RPMI7951 (cell line): ENCODE measurements at places on chromosomes 6 and 20. TPM values are rescaled to one million over a fixed set of nuclear protein-coding genes. Genes with fewer than 3 reads are reported as not detected.

Gene PXT1
- total RNA-seq, result 0.12 TPM in 1 of 2 replicates, not detected in the other

Gene MUC21
- not detected in 2 replicates for total RNA-seq

Gene MICB
- 31.0 and 34.4 TPM in 2 replicates for total RNA-seq

Gene RFX6
- total RNA-seq, result not detected in 2 replicates

Gene EBF4
- total RNA-seq, result 0.10 TPM in 1 of 2 replicates, not detected in the other

Gene UBE3D
- 5.2 and 5.8 TPM in 2 replicates for total RNA-seq

Gene OPRM1
- total RNA-seq, result not detected in 2 replicates

Gene SLC22A2
- total RNA-seq, result not detected in 2 replicates

Gene GFOD1
- 1.8 TPM in 2 replicates for total RNA-seq

Gene CDH4
- 0.12 and 0.29 TPM in 2 replicates for total RNA-seq

Gene MYCT1
- total RNA-seq, result 0.10 and 0.48 TPM in 2 replicates

Gene SLC44A4
- total RNA-seq, result 1.5 TPM in 1 of 2 replicates, not detected in the other

Gene NELFCD
- total RNA-seq, result 82.8 and 87.3 TPM in 2 replicates

Gene BTNL2
- total RNA-seq, result not detected in 2 replicates

Gene RNF39
- not detected in 2 replicates for total RNA-seq

Gene ZNF334
- total RNA-seq, result not detected in 2 replicates

Gene C20orf204
- total RNA-seq, result 0.36 and 1.7 TPM in 2 replicates

Gene KHDRBS2
- not detected in 2 replicates for total RNA-seq

Gene TNFRSF6B
- 0.36 and 1.1 TPM in 2 replicates for total RNA-seq

Gene BANF2
- not detected in 2 replicates for total RNA-seq

Gene SMAP1
- 18.8 and 25.0 TPM in 2 replicates for total RNA-seq

Gene PERP
- total RNA-seq, result 37.5 and 40.6 TPM in 2 replicates

Gene TPBG
- total RNA-seq, result 65.2 and 68.2 TPM in 2 replicates

Gene GHRH
- not detected in 2 replicates for total RNA-seq

Gene TMEM14A
- 117 and 125 TPM in 2 replicates for total RNA-seq

Gene IL17A
- total RNA-seq, result 0.10 and 0.12 TPM in 2 replicates

Gene FAM209B
- total RNA-seq, result not detected in 2 replicates

Gene KCNK17
- not detected in 2 replicates for total RNA-seq

Gene DUSP22
- 10.5 and 15.6 TPM in 2 replicates for total RNA-seq

Gene SLC17A9
- total RNA-seq, result 4.8 and 6.3 TPM in 2 replicates
